NCI-H510A (cell line): ENCODE measurements at places on chromosomes 11 and 22.

GRCh38 chr11:125271483-125272091 is 107.0 kb downstream of the PKNOX2 start:
- DNase-seq = no peak

GRCh38 chr11:47847892-47848699 is at the start of gene NUP160:
TSS of gene NUP160 (minus strand) at chr11:47848350. CDS start at chr11:47848318, 32 bp downstream.
- peak; percentile 74 for DNase-seq

GRCh38 chr22:47154621-47155081 is 392.2 kb downstream of the TBC1D22A start:
- no peak for DNase-seq

DNA sequence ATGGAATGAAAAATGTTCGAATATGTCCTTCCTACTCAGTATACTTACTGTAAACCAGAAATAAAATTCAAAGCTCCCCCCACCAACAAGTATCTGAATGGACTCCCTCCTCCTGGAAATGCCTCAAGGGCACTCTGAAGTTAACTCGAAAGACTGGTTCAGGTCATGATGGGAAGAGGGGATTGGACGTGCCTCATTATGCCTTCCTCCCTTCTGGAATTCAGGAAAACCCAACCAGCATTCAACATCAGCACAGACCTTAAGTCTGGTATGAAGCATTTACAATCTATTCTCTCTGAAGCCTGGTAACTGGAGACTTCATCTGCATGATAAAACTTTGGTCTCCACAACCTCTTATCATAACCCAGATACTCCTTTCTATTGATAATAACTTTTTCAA is 428.3 kb upstream of the RAG2 start:
- no peak for DNase-seq

DNA sequence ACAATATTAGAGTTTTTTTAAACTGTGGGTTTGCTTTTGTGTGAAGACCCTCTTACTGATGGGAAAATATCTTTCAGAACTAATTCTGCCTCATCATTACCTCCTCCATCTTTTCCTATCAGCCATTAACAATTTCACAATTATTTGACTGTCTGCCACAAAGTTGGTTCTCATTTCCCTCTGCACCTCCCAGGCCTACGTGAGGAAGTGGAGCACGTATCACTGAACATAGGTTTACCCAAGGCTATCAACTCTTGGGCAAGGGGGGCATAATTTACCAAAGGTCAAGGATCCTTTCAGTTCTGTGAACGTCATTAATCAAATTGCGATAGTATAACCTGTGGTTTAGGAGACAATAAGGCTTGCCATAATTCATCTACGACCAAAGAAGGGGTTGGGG is 60.0 kb downstream of the LIF start:
- DNase-seq = no peak

GRCh38 chr11:34250732-34251588 is 106.8 kb downstream of the ABTB2 start:
- no peak for DNase-seq

DNA sequence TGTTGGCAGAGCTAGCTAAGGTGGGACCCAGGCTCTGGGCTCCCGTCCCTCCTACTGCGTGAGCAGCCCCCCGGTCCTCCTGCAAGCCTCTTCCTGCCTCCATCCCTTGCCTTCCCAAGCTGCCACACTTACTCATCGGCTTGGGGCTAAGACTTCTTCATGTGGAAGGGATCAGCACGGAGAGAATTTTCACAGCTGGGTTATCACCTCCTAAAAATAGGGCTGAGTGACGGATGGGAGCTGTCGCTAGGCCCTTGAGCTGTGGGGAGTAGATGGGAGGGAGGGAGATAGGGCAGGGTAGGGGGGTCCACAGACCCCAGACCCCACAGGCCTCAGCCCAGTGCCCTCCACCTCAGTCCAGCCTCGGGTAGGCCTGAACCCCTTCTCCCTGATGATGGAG is 41.0 kb downstream of the FLRT1 start:
- DNase-seq = no peak

GRCh38 chr11:37502202-37502601 is 904.2 kb upstream of the RAG2 start:
- DNase-seq = no peak

DNA sequence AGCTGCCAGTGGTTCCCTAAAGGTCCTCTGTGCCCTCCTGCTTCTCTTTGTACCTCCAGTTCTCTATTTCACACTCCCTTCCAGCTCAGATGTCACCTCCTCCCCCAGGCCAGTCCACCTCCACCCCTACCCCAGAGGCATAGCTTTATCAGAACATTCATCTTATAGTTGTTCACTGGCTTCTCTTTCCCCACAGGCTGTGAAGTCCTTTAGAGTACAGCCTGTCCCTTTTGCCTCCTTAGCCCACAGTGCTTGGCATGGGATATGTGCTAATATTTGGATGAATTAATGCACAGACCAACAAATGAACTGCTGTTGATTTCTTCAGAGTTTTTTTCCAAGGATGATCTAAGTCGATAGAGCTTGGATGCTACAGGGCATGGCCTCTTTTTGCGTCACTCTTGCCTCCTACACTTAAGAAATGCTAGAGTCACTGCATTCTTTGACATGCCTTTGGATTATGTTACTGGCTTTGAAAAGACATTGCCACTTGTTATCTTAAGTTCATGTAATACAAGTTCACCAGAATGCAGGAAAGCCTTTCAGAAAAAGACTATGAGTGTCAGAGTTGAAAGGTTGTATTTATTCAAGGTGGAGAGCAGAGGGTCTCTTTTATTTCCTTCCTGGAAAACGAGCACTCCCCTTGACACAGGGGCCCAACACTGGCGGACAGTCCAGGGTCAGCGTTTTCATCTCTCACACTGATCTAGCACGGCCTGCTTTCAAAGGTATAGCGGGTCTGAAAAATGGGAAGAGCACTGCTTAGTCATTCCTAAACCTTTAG is 75.7 kb downstream of the PISD start:
- DNase-seq = no peak

- DNase-seq = no peak
Measured at GRCh38 chr11:103892603-103893002, 143.8 kb upstream of the DDI1 start.

GRCh38 chr11:2535673-2536439 is 91.0 kb downstream of the KCNQ1 start:
- no peak for DNase-seq

DNA sequence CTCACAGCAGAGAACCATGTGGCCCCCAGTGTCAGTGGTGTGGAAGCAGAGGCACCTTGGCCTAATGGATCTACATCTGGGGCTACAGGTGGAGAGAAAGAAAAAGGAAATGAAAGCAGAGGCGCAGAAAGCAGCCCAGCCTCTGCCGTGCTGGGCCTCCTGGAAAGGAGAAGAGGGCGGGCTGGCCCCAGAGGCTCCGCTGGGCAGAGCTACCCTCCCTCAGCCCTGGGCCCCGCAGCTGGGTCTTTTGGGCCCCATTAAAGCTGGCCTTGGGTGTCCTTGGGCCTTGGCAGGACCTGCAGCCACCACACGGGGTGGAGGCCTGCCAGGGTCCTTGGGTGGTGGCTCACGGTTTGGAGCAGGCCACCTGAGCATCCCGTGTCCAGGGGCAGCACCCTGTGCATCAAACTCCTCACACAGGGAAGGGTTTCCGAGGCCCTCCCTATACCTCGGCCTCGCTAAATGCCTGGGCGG is 31.6 kb upstream of the GAL start:
- DNase-seq = no peak

GRCh38 chr11:121514432-121515334 is 61.9 kb upstream of the SORL1-AS1 start:
- DNase-seq = no peak

DNA sequence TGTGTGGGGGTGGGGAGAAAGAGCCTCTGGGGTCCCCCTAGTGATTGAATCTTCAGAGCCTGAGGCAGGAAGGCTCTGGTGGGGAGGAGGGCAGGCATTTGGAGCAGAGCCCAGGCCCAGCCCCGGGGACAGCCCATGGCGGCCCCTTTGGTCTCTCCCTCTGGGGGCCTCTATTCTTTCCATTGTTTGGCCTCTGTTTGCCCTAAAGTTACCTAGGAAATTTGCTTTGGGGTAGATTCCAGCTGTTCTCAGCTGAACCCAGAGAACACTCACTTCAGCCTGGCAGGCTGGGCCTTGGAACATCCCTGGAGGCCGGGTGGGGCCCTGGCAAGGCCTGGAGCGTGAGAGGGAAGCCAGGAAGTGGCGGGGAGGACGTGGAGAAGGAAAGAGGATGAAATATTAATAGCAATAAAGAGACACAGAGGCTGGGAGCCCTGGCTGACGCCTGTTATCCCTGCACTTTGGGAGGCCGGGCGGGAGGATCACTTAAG is 22.9 kb upstream of the A4GALT start:
- no peak for DNase-seq

DNA sequence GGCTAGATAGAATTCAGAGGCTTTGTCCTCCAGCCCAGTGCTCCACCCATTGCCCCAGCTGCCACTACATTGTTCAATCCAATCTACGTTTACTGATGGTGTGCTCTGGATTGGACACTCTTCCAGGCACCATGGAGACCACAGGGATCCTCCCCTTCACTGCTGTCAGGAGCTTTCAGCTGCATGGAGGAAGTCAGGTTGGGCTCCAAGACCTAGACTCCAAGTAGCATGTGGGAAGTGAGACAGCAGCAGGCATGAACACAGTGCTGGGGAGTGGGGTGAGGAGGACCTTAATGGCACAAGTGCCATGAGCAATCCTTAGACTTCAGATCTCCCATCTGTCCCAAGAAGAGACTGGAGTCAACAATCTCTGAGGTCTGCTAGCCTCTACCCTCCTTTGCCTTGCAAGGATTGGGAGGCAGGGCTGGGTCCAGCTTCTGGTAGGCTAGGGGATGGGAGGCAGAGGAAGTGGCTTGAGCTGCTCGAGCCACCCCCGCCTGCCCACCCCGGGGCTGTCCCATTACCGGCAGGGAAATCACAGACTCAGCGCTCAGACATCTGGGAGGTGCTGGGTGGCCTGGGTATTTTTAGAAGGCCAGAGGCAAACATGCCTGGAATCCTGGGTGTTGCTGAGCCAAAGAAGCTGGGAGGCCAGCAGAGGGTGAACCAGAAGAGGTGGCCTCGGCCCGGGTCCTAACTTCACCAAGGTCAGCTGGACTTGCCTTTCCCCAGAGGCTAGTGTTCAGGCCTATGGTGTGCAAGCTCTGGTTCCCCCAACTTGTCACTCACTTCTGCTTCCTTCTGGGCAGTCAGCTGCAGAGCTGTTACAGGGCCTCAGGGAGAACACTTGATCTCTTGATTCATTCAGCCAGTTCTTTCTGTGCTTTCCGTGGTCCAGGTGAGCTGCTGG is 15.2 kb upstream of the FCHSD2 start:
- DNase-seq = no peak

DNA sequence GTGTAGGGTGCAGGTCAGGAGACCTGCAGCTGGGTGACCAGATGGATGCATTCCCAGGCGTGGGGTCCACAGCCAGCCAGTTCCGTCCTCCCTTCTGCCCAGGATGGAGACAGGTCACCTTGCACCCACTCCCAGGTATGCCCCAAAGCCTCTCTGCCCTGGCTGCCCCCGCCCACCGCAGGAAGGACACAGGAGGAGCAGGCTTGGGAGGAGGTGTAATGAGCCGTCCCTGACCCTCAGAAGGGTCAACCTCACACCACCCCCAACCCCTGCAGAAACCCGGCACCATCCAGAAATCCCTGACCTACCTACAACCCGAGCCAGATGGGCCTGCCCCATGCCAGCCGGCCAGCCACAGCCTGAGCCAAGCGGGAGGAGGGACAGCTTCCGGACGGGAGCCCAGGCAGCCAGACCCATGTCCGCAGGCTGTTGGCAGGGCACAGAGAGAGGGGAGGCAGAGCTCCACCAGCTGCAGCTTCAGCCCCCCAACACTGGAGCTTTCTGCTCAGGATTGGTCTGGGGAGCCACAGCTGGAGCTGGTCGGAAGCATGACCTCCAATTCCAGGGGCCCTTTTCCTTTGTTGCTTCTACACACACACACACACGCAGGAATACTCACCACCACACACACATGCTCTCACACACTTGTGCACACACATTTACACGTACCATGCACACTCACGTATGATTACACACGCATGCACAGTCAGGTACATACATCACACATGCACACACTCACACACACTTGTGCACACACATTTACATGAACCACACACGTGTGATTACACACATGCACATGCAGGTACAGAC is 5.3 kb downstream of the IFITM10 start:
- DNase-seq = no peak

DNA sequence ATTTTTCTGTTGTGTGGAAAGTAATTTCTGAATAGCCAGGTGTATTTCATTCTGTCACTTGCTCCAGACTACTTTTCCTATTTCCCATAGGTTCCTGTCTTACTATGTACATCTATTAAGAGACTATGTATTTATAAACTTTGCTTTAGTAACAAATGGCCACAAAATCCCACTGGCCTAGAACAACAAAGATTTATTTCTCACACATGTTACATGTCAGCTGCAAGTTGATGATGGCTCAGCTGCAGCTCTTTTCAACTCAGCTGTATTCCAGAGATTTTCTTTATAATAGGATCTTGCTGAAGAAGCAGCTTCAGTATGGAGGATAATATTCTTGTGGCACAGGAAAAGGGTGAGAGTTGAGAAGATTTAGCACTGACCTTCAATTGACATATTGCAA is 539.6 kb upstream of the LRRC4C start:
- no peak for DNase-seq

DNA sequence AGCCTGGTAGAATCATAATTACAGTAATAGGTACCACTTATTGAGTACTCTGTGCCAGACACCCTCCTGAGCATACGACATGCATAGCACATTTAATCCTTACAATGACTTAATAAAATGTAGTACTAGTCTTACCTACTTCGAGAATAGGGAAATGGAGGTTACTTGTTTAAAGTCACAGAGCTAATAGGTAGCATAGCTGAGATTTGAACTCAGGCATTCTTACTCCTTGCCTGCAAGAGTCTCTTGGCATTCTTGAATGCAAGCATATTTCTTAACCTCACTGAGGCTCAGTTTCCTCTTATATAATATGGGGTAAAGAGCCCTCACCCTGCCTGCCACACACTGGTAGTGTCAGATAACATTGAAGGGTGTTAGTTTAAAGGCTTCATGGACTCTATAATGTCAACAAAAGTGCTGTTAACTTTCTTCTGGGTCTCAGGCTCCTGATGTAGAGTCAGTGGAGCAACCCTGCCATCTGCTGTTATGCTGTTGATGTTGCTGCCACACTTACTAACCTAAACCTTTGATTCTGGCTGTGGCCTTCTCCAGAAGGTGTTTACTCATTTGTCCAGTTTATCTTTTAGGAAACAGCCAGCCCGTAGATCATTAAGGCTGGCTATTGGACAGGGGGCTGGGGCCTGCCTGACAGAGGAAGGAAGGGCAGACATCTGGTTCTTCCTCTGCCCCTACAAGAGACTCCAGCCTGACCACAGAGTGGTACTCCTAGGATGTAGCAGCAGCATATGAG is 18.9 kb downstream of the LIMK2 start:
- no peak for DNase-seq

DNA sequence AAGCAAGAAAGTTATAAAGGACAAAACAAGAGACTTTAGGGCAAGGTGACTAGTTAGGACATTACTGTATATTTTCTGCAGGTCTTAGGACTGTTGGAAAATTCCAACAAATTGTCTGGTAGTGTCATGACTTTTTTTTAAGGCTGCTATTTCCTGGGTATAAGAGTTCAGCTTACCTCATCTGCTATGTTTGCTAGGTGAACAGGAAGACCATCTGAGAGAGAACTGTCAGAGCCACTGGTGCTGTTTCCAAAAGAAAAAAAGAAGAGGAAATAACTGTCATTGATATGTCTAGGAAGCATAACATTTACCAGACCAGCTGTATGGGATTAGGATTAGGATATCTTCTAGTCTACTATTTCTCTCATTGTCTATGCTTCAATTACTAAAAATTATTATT is 26.3 kb upstream of the MTCH2 start:
- DNase-seq = no peak
